ENCODE measurements at places on chromosomes 2 and 18. TPM values are rescaled to one million over a fixed set of nuclear protein-coding genes. Genes with fewer than 3 reads are reported as not detected.

Gene MAB21L4
- total RNA-seq: not detected

Gene FAHD2A
- 23.4 TPM for total RNA-seq

Gene FAP
- not detected for total RNA-seq

Gene POTEJ
- total RNA-seq: not detected

Gene SCG2
- total RNA-seq: 0.35 TPM

Gene DTNA
- total RNA-seq: not detected

Gene IL1F10
- not detected for total RNA-seq

- DNase-seq: no peak
These were observed 184.3 kb downstream of the RPRM start for GRCh38 chr2:153294199-153294786.

DNA sequence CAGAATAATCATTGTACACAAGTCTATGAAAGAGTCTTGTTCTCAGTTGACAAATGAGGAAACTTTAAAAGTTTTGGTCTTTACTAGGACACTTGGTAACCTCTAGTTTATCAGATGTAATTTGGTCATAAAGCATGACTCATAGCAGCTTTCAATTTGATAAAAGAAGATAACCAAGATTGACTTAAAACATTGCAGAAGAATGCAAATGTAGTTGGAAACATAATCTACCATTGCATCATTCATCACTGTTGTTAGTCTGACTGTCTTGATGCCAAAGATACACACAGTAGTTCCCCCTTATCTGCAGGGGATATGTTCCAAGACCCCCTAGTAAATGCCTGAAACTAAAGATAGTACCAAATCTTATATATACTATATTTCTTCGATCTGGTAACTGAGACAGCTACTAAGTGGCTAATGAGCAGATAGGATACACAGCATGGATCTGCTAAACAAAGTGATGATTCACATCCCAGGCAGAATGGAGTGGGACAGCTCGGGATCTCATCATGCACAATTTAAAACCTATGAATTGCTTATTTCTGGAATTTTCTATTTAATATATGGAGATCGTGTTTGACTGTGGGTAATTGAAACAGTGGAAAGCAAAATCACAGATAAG lies 131.4 kb upstream of the CCDC68 start:
- DNase-seq: no peak

DNA sequence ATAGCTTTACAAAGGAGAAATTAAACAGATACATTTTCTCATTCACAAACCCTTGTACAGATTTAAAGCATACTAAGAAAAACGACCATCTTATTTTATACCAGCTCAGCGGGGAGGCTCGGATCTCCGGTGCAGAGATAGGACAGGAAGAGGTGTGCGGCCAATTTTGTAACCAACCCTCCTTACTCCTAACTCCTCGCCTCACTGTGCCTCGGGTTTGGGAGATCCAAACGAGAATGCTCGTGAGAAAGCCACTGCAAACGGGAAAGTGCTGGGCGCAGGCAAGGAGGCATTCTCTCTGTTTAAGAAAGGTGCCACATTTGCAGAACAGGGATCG lies 1.2 kb downstream of the KDSR start:
- no peak for DNase-seq

GRCh38 chr2:239832490-239833268 lies 192.5 kb downstream of the NDUFA10 start:
- peak; percentile 7 for DNase-seq

GRCh38 chr2:215811409-215812345 lies 201.7 kb downstream of the MREG start:
- DNase-seq: peak; percentile 19

DNA sequence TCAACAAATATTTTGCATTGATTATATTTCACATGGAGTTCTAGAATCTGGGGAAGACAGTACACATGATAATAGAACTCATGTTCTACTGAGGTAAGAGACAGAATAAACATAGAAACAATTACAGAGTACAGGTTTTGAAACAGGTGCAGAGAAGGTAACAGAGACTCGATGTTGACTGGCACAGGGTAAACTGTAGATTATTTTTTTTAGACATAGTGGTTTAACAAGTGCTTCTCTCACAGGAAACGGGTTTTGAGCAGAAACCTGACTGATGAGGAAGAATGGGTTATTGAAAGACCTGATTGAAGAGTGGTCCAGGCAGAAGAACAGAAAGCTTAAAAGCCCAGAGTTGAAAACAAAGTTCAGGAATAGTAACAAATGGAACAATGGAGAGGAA lies 1002.5 kb upstream of the FAM98A start:
- no peak for DNase-seq

- no peak for DNase-seq
These were observed 61.3 kb downstream of the MGAT4A start for GRCh38 chr2:98669675-98670074.
